ENCODE measurements at places on chromosomes 12 and 14.

- peak overlapping the region; percentile 11 for H3K4me3 ChIP-seq
- peaks cover 82% of the 10 kb centered on the region for H3K4me1 ChIP-seq
- H3K27ac ChIP-seq: peak overlapping the region; percentile 57
- H3K36me3 ChIP-seq: no peaks in the 10 kb centered on the region
- H3K27me3 ChIP-seq: no peaks in the 10 kb centered on the region
- peak; percentile 86 for DNase-seq
Observed at GRCh38 chr12:96237465-96238077, 43.4 kb downstream of the ELK3 start.

- no peaks in the 10 kb centered on the region for H3K27me3 ChIP-seq
- H3K27ac ChIP-seq: no peak overlapping the region
- H3K4me3 ChIP-seq: no peak overlapping the region
- DNase-seq: no peak
Observed at GRCh38 chr14:51022769-51023168, 72.1 kb downstream of the TRIM9 start.

- no peak for DNase-seq
- H3K4me1 ChIP-seq: no peaks in the 10 kb centered on the region
Observed at GRCh38 chr14:51622376-51622775, 29.3 kb upstream of the FRMD6 start.

DNA sequence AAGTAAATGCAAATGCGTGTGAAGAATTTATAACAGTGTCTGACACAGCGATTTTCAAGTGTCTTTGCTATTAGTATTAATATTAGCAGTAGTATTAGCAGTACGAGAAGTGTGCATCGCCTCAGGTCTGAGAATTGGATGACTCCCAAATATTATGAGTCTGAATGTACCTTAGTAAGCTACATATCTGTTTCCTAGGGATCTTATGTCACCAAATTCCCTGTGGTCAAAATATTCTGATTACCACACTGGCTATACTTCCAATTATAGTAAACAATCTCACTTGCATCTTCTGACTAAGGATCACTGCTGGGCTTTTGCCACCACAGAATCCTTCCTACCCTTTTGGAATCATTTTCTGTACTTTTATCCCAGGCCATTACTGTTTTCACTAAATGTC lies 396.0 kb upstream of the MIS18BP1 start:
- no peaks in the 10 kb centered on the region for H3K27me3 ChIP-seq
- H3K4me1 ChIP-seq: no peaks in the 10 kb centered on the region
- no peak overlapping the region for H3K4me3 ChIP-seq

DNA sequence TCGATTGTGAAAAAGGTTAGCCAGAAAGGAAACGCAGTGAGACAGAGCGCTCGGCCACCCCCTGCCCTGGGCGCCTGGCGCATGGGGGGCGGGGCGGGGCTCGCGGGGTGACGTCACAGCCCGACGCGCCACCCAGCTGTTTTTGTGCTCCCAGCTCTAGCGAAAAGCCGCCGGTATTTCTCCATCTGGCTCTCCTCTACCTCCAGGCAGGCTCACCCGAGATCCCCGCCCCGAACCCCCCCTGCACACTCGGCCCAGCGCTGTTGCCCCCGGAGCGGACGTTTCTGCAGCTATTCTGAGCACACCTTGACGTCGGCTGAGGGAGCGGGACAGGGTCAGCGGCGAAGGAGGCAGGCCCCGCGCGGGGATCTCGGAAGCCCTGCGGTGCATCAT lies at the start of gene GABARAPL1:
TSS of gene GABARAPL1 (plus strand) at position 139 of the 393 bp plus-strand sequence. CDS start at position 392, 253 bp downstream.
- H3K27ac ChIP-seq: peak within 1 kb of the TSS; percentile 81
- H3K4me3 ChIP-seq: peak within 1 kb of the TSS; percentile 57
- H3K4me1 ChIP-seq: peaks cover 32% of the 10 kb centered on the region
- DNase-seq: peak; percentile 86

Data from CD4-positive, alpha-beta memory T cell (primary cell).